Neural cell (in vitro differentiated cells): ENCODE measurements at places on chromosomes 4 and X. TPM values are rescaled to one million over a fixed set of nuclear protein-coding genes. Genes with fewer than 3 reads are reported as not detected.

The MSANTD1 gene
- polyA plus RNA-seq: 12.7 and 15.8 TPM in 2 replicates

The TRIM61 gene
- not detected in 2 replicates for polyA plus RNA-seq

The CNKSR2 gene
- 27.2 and 31.1 TPM in 2 replicates for polyA plus RNA-seq

The MYOZ2 gene
- not detected in 2 replicates for polyA plus RNA-seq

The CTAG2 gene
- not detected in 2 replicates for polyA plus RNA-seq

The MAP3K15 gene
- 0.48 TPM in 1 of 2 replicates, not detected in the other for polyA plus RNA-seq

The TLR8 gene
- not detected in 2 replicates for polyA plus RNA-seq

The TRIM60 gene
- not detected in 2 replicates for polyA plus RNA-seq

The CT45A5 gene
- polyA plus RNA-seq: not detected in 2 replicates

The POU3F4 gene
- polyA plus RNA-seq: 4.4 and 4.9 TPM in 2 replicates

The NDNF gene
- 3.0 and 4.3 TPM in 2 replicates for polyA plus RNA-seq

The VSIG1 gene
- 0.14 TPM in 1 of 2 replicates, not detected in the other for polyA plus RNA-seq

The MBNL3 gene
- 0.09 and 0.22 TPM in 2 replicates for polyA plus RNA-seq

The TLR1 gene
- not detected in 2 replicates for polyA plus RNA-seq

The PCYT1B gene
- 6.5 and 10.6 TPM in 2 replicates for polyA plus RNA-seq

The DGKK gene
- 0.92 and 1.3 TPM in 2 replicates for polyA plus RNA-seq

The RBMXL3 gene
- polyA plus RNA-seq: not detected in 2 replicates

The HPSE gene
- 0.16 TPM in 1 of 2 replicates, not detected in the other for polyA plus RNA-seq

The BMX gene
- polyA plus RNA-seq: not detected in 2 replicates

The TMPRSS11A gene
- not detected in 2 replicates for polyA plus RNA-seq

The GABRE gene
- 0.10 TPM in 1 of 2 replicates, not detected in the other for polyA plus RNA-seq

The MTMR8 gene
- polyA plus RNA-seq: 1.8 and 2.1 TPM in 2 replicates

The NEIL3 gene
- 0.15 TPM in 1 of 2 replicates, not detected in the other for polyA plus RNA-seq

The CDX4 gene
- not detected in 2 replicates for polyA plus RNA-seq

The HHIP gene
- polyA plus RNA-seq: not detected in 2 replicates

The SPANXN4 gene
- polyA plus RNA-seq: not detected in 2 replicates

The ELF2 gene
- 105 and 116 TPM in 2 replicates for polyA plus RNA-seq

The SLC9B1 gene
- not detected in 2 replicates for polyA plus RNA-seq

The BST1 gene
- polyA plus RNA-seq: 0.32 and 1.6 TPM in 2 replicates

The SMIM10 gene
- polyA plus RNA-seq: not detected in 2 replicates

The OPN1LW gene
- polyA plus RNA-seq: not detected in 2 replicates

The YY2 gene
- polyA plus RNA-seq: 1.7 and 2.4 TPM in 2 replicates

The TMEM131L gene
- 11.1 and 14.5 TPM in 2 replicates for polyA plus RNA-seq

The EDA2R gene
- 4.9 and 6.1 TPM in 2 replicates for polyA plus RNA-seq

The FRG2 gene
- polyA plus RNA-seq: not detected in 2 replicates

The WDR17 gene
- 52.9 and 59.1 TPM in 2 replicates for polyA plus RNA-seq

The ZFX gene
- polyA plus RNA-seq: 12.5 and 14.4 TPM in 2 replicates

The BBS7 gene
- polyA plus RNA-seq: 44.6 and 60.9 TPM in 2 replicates

The ADGRG4 gene
- not detected in 2 replicates for polyA plus RNA-seq
